ENCODE measurements at places on chromosomes 13 and 19. TPM values are rescaled to one million over a fixed set of nuclear protein-coding genes. Genes with fewer than 3 reads are reported as not detected.

Gene ZNF665
- polyA plus RNA-seq = 6.5 TPM

Gene PSPC1
- 85.4 TPM for polyA plus RNA-seq

Gene ZNF568
- polyA plus RNA-seq = 23.9 TPM

Gene HOMER3
- polyA plus RNA-seq = 55.5 TPM

Gene ZNF878
- 1.6 TPM for polyA plus RNA-seq

Gene STOML3
- 0.08 TPM for polyA plus RNA-seq

Gene FAM83E
- 0.62 TPM for polyA plus RNA-seq

Gene SPTBN4
- polyA plus RNA-seq = 1.0 TPM

Gene HIPK4
- polyA plus RNA-seq = 0.17 TPM

Gene FLT3
- 0.28 TPM for polyA plus RNA-seq

Gene F10
- polyA plus RNA-seq = 26.6 TPM

Gene PRODH2
- 28.5 TPM for polyA plus RNA-seq

Gene ARRDC5
- polyA plus RNA-seq = 0.04 TPM

Gene APOE
- 261 TPM for polyA plus RNA-seq

Gene ZNF699
- polyA plus RNA-seq = 6.4 TPM

Gene CEACAM21
- polyA plus RNA-seq = 2.1 TPM

Gene ZNF90
- polyA plus RNA-seq = 12.4 TPM

Measured in right renal pelvis (tissue), 4 donors.